H9 (cell line): ENCODE measurements at places on chromosomes 3 and 15.

DNA sequence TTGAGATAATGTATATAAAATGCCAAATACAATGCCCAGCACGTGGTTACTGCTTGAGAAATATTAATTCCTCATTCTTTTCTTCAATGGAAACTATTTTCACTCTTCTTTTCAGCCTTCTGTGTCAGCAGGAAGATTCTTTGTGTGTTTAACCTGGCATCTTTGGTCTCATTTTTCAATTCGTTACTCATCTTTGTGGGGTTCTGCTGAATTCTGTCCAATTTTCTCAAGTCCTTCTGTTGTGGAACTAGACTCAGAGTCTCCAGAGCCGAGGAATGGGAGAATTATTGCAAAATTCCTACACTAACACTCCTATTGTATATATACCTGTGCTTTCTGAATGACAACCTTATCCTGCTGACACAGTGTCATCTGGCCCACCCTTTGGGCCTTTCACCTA is 96.8 kb upstream of the RGMA start:
- no peak for DNase-seq

GRCh38 chr15:77037388-77038209 is 33.3 kb downstream of the TSPAN3 start:
- no peak for DNase-seq

GRCh38 chr3:3189102-3189727 is 9.7 kb upstream of the CRBN start:
- no peak for DNase-seq

DNA sequence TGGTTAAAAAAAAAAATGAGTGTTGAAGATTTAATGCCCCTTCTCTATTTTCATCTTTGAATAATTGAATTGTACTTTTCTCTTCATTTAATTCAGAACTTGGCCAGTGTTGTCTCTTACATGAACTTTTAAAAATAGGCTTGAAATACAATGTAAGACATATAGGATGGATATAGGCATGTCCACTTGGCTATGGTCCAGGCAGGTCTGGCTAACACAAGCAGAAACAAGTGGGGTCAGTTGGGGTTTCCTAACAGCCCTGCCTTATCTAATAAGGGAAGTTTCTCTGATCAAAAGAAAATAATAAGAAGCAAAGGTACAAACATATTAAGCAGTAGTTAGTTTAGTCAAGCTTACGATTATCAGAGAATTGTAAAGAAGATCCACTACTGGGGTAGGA is 19.1 kb upstream of the PAK6 start:
- no peak for DNase-seq

- DNase-seq, result no peak
Measured at GRCh38 chr3:168714609-168715240, 619.0 kb upstream of the GOLIM4 start.

DNA sequence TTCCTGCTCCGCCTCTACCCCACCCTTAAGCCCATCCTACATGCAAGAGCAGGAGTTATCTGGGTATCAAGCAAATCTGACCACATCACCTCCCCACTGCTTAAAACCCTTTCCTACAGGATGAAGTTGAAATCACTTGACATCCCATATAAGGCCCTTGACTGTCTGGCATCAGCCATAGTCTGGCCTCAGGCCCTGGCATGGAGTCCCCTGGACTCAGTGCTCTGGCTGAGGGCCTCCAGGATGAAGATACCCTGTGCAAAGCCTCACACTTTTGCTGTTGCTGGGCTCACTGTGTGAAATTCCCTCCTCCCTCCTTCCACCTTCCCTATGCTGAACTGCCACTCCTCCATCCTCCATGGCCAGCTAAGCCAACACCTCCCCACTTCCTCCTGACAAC is 65.2 kb upstream of the GLCE start:
- DNase-seq, result no peak

GRCh38 chr3:34132069-34132692 is 333.8 kb downstream of the PDCD6IP start:
- no peak for DNase-seq

GRCh38 chr3:31247850-31248562 is 284.7 kb upstream of the STT3B start:
- no peak for DNase-seq

DNA sequence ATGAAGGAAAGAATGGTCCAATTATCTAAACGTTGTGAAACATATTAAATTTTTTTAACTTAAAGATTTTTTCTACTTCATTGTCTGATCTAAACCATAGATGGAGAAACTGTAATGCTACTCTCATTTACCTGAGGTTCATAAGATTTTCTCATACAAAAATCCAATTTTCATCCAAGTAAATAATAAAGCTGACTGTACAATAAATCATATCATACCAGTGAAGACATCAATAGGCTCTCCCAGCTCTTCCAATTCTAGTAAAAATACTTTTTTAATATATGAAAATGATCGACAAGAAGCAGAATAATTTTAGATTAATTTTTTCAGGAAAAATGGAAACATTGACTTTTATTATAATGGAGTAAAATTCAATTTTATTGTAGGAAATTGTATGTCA is 260.8 kb downstream of the GABRG3 start:
- DNase-seq, result no peak
